ENCODE measurements at places on chromosomes 6 and 20.

DNA sequence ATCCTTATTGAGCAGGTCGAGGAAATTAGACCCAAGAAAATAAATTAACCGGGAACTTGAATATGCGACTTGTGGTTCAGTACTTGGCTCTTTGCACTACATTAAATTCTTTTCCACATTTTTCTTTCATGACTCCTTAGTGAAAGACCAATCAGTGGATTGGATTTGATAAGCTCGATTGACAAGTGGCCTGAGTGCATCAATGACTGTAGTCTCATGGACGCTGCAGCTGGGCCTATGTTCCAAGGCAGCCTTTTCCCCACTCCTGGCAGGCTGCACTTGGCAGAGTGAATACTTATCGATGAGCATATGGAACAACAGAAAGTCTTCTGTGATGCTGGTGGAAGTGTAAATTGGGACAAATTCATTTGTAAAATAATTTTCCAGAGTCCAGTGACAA is 210.8 kb upstream of the EXOC2 start:
- DNase-seq, result no peak

GRCh38 chr6:140653506-140653905 is 1279.1 kb upstream of the CITED2 start:
- no peak for DNase-seq

- peak; percentile 40 for DNase-seq
These were observed 13.6 kb downstream of the RIPOR2 start for GRCh38 chr6:24922170-24922569.

DNA sequence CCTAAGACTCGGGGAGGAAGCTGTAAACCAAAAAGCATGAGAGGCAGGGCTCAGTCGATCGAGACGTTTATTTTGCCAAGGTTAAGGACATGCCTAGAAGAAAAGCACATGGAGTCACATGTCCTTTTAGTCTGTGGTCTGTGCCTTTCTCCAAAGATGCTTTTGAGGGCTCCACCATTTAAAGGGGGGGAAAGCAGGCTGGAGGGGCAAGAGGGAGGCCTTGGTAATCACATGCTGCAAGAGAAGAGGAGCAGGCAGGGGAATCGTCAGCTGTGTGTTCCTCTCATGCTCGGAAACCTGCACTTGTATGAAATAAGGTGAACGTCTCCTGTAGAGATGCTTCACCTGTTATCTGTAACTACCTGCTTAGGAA is 9.1 kb upstream of the YTHDF1 start:
- no peak for DNase-seq

GRCh38 chr6:166317261-166318212 is 9.3 kb upstream of the PRR18 start:
- no peak for DNase-seq

- no peak for DNase-seq
These were observed 235.3 kb downstream of the TAF4 start for GRCh38 chr20:61830241-61830930.

DNA sequence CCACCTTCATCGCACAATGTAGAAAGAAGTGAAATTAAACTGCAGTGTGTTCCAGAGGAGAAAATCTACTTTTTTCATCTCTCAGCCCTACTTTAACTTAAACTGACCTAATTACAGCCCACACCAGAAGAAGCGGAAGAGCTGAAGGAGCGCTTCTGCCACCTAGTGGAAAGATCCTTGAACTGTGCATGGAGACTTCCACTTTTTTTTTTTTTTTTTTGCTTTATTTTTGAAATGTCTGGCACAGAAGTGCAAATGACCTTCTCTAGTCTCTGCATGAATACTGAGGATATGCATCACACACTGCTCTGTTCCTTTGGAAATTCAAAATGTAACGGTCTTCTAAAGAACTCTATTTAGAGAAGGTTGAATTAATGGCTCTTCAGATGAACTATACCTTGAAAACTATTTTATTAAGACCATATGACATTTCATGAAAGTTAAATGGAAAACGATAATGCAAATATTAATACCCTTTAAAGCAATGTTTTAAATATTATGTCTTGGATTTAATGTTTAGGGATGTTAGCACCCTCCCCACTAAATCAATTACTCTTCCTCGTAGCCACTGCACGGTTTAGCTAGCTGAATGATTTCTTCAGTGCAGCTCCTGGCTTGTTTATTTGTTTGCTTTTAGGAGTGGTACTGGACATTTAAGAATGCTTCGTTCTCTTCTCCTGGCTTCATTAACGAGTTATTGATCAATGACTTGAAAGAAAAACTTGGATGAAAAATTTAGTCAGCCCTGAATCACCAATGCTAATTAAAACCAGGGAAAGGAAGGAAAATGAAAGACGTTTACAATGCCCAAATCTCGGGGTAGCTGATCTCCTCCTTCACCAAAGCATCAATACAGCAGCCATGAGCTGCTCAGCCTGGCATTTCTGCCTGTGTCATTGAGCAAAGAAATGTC is 569.6 kb upstream of the GJE1 start:
- peak; percentile 83 for DNase-seq

GRCh38 chr6:158056355-158056754 is 74.7 kb downstream of the SYNJ2 start:
- DNase-seq, result no peak

- DNase-seq, result no peak
These were observed 12.1 kb downstream of the COL21A1 start for GRCh38 chr6:56235245-56235644.

GRCh38 chr6:12258591-12259075 is 31.5 kb upstream of the EDN1 start:
- no peak for DNase-seq

DNA sequence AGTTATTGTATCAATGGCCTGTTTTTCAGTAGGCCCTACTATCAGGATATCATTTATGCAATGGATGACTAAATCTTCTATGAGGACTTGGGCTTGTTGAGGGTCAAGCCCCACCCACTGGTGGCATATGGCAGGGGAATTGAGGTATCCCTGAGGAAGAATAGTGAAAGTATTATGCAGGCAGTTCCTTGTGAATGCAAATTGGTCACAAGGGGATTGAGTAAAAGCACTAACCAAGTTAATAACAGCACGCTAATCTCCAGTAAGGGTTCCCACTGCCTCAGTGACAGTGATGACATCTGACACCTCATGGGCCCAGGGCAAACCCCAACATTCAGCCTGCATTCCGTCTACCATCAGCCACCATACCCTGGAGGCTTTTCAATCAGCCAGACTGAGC is 14.9 kb downstream of the BPIFA1 start:
- no peak for DNase-seq

DNA sequence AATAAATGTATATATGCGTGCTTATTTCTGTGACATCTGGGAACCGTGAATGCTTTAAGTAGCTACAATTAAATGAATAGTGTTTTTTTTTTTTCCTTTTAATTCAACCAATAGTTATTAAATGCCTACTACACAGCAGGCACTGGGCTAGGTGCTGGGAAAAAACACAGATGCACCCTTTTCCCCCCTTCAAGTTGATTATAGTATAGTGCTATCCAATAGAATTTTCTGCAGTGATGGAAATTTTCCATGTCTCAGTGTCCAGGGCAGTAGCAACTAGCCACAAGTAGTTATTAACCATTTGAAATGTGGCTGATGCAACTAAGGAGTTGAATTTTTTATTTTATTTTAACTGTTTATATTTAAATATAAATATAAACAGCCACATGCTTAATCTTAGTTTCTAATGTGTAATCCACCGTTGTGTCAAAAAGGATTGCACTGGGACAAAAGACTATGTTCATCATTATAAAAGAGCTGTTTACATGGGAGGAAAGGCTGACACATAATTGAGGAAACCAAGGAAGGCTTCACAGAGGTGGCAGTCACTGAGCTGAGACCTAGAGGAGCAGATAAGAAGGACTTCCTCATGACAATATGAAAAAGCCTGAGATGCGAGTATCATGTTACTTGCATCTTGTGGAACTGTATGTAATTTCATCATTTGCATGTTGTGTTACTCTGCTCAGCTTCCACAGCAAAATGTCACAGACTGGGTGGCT is 261.2 kb upstream of the PLCB4 start:
- DNase-seq, result no peak

DNA sequence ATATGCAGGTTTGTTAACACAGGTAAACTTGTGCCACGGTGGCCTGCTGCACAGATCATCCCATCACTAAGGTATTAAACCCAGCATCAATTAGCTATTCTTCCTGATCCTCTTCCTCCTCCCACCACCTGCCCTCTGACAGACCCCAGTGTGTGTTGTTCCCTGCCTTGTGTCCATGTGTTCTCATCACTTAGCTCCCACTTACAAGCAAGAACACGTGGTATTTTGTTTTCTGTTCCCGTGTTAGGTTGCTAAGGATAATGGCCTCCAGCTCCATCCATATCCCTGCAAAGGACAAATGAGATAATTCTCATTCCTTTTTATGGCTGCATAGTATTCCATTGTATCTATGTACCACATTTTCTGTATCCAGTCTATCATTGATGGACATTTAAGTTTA is 294.0 kb downstream of the PKHD1 start:
- no peak for DNase-seq

DNA sequence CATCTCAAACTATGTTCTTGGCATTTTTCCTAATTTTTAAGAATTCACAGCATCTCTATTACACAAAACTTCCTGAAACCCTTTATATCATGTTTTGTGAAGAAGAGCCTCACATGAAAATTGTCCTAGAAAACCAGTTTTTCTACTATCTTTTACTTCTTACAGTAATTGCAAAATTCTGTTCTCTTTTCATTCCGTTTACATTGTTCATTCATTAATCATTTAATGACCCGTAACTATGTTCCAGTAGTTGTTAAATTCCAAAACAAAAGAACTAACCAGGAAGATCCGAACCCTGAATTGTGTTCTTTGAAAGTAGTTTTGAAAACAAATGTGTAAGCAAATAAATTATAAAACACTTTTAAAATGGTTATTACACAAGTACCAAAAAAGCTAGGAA is 597.0 kb downstream of the EYS start:
- DNase-seq, result no peak
